Cardiac fibroblast (primary cell): ENCODE measurements at places on chromosomes 11 and 22.

- DNase-seq, result no peak
Observed at GRCh38 chr11:121452609-121453150, at the start of gene SORL1-AS1. TSS of gene SORL1-AS1 (minus strand) at chr11:121452967.

GRCh38 chr11:72002841-72003775 lies 4.4 kb downstream of the IL18BP start:
- no peak for DNase-seq

DNA sequence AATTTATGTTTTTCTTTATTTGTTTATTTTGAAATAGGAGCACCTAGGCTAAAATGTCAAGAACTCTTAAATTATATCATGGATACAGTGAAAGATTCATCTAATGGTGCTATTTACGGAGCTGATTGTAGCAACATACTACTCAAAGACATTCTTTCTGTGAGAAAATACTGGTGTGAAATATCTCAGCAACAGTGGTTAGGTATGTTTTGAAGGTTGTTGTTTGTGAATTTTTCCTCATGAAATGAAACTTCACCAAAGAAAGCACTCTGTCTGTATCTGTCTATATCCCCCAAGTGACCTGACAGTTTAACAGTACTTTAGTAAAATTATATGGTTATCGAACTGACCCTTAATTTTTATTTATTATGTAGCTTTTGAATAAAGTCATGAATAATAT lies 12.8 kb downstream of the ATM start:
- no peak for DNase-seq

GRCh38 chr11:67495234-67496005 lies 9.7 kb downstream of the PITPNM1 start:
- DNase-seq, result no peak
